ENCODE measurements at places on chromosomes 16 and 17.
A peak's percentile ranks its signal among the peaks of the same experiment; 100 is the strongest.

- DNase-seq: no peak
Observed at GRCh38 chr16:49738832-49739231, 117.1 kb downstream of the ZNF423 start.

- no peak for DNase-seq
Observed at GRCh38 chr16:79062821-79063220, 537.7 kb downstream of the MAF start.

DNA sequence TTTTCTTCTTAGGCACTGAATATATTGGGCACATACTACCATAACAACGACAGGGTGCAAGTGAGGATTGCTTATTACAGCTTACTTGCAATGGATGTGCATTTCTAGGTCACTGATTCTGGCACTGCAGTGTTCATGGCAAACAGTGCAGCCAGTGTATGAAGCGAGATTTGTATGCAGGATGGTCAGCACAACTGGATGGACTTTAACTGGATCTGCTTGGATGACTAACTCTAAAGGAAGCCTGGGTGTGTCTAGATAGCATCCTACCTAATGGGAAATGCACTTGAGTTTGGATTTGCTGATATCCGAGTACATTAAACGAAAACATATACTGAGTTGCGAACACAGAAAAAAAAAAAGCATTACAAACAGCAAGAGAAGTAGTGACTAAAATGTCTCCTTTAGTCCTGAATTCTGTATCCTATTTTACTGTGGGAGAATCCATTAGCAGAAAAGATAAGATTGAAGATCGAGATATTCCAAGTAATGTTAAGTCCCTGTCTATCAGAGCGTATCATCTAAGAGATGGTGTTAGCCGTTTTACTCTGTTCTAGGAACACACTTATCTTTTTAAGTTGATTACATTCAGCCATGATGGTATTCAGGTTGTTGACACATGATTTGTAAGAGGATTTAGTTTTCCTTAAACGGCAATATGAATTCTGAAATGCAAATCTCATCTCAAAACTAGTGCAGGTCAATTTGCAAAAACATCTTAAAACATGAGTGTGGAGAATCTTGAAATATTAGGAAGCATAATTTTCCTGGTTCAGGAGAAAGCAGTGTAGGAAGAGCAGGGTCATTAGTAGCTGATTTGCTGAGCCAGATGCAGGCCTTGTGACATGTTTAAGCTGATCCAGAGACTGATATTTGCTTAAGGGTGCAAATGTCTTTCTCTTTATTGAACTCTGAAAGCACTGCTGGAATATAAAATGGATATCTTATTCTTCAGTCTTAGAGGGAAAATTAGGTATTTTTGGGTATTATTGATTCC, 142.6 kb upstream of the CPHXL start:
- no peak for DNase-seq

DNA sequence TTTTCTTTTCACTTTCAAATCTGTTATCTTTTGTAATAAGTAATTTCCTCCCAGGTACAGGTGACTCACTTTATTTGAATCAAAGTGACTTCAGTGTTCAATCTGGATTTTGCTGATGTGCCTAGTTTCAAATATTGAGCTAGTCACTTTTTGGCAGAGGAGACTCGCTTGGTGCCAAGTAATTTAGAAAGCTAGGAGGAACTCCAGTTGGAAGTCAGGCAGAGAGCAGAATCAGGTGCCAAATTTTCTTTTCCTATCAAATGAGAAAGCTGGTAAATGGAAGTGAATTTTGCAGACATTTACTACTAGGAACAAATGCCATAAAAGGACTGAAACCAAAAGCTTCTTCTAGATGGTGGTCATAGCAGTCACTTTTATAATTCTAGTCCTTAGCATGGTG, 656.0 kb upstream of the KIF2B start:
- no peak for DNase-seq

DNA sequence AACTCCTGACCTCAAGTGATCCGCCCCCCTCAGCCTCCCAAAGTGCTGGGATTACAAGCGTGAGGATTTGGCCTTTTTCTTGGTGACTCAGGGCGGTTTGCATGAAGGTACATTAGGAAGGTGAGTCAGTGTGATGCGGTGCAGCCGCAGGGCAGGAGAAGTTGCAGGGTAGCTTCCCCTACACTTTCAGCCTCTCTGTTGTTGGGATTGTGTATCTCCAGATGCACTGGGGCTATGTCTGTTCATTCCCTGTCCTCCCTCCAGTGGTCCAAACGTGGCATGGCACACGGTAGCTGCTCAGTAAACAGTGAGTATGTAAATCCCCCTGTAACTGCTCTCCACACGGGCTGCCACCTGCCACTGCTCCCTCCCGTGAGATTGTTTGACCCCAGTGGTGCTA, 109.1 kb upstream of the CDC42EP4 start:
- no peak for DNase-seq

DNA sequence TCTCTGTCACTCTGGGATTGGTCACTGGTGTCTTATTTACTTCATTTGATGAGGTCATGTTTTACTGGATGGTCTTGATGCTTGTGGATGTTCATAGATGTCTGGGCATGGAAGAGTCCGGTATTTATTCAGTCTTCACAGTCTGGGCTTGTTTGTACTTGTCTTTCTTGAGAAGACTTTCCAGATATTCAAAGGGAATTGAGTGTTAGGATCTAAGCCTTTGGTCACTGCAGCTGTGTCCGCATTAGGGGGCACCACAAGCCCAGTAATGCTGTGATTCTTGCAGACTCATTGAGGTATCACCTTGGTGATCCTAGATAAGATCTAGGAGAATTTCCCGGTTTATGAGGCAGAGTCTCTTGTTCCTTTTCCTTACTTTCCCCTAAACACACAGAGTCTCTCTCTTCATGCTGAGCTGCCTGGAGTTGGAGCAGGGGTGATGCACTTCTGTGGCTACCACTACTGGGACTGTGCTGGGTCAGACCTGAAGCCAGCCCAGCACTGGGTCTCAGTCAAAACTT, 214.7 kb downstream of the SPECC1 start:
- no peak for DNase-seq

GRCh38 chr17:82287013-82287867, 13.7 kb upstream of the CSNK1D start:
- no peak for DNase-seq

GRCh38 chr17:68906638-68907037, 48.6 kb downstream of the ABCA8 start:
- DNase-seq: no peak

GRCh38 chr17:81380131-81380530, 15.1 kb upstream of the BAHCC1 start:
- DNase-seq: no peak

DNA sequence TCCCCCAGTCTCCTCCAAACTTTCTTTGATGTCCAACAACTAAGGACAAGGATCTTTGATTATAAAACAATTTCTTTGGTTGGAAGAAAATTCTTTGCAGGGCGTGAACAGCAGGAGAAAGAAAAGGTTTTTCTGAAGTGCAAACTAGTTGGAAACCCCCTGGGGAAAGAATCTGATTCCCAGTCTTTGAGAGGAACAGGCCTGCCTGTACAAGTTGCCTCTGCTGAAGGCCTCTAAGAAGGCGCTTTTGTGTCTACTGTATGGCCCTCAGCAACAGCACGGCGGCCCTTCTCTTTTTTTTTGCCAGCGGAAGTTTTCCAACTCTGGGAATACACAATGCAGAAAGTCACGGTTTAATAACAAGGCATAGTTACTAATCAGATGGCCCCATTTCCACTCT, 14.0 kb downstream of the RNF43 start:
- DNase-seq: no peak

DNA sequence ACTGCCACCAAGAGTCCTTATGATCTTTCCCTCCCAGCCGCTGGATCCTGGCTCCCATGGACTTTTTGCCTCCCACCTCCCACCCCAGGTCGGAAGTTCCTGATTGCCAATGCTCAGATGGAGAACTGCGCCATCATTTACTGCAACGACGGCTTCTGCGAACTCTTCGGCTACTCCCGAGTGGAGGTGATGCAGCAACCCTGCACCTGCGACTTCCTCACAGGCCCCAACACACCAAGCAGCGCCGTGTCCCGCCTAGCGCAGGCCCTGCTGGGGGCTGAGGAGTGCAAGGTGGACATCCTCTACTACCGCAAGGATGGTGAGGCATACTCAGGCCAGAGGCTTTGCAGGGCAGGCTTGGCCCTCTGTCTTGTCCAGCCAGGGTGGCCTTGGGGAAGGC, 893 bp downstream of the KCNH6 start:
- DNase-seq: no peak

DNA sequence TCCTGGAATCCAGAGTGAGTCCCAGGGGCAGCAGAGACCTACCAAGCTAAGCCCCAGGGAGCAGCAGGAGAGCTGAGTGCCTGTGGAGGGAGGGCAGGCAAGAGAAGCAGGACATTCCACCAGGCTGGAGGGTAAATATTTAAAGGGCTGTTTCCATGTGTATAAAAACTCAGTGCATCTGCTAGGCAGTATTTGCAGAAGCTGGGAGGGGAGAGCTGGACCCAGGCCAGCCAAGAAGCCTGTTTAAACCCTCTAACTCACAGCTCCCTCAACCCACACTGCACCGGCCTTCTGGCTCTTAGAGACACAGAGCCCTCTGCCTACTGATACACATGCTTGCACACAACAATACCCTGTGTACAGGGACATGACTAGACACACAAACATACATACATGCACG, 22.5 kb upstream of the TMEM132E start:
- no peak for DNase-seq

- no peak for DNase-seq
Observed at GRCh38 chr16:14202697-14203096, 131.6 kb downstream of the MRTFB start.

- no peak for DNase-seq
Observed at GRCh38 chr16:54526087-54526486, 239.5 kb upstream of the IRX3 start.

DNA sequence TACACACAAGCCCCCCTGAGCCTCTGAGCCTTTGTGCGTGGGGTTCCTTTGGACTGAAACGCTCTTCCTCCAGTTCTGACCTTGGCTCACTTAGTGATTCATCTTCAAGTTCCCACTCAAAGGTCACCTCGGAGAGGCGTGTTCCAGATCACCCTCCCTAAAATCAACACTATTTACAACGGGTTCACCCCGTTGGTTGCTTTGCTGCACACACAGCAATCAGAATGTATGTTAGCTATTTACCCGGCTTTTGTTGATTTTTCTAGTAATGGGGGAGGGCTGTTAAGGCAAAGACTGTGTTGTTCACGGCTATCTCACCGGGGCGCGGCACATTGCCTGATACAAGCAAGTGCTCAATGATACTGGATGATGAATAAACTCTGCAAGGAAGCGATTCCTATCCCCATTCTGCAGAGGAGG, 977 bp downstream of the NAGPA start:
- DNase-seq: no peak

DNA sequence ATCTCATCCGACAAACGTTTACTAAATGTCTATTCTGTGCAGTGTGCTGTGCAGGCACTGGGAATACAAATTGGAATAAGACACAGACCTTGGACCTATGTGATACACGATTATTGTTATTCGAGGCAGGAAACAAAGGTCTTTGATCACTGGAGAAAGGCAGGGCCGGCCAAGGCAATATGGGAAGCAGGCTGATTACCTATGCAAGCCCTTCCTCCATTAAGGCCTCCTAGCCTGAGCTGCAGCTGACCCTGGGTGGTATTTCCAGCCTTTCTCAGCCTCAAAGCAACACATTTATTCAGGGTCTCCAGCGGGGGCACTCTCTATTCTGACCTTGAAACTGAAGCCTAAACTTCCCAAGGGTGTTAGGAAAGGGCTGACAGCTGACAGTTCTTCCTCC, 13.4 kb downstream of the ST6GALNAC1 start:
- no peak for DNase-seq

DNA sequence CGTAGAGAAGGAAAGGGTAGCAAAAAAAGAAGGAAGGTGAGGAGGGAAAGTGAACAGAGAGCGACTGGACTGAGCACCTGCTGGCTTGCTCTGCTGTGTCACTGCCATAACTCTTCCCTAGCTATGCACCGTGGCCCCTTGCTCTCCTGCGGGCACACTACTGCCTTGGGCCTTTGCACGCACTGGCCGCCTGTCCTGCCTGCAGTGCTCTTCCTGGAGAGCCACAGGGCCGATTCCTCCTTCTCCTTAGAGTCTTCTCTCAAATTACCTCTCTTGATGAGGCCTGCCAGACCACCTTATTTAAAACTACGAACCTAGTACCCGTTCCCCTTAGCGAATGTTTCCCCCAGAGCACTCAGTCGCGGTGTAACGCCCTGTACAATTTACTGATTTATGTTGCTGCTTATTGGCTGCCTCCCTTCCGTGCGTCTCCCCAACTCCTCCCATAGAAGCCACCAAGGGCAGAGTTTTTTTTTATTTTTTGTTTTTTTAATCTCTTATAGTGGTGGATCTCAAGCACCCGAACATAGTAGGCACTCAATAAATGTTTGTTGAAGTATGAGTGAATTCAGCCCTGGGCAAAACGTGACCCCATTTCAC, 70.3 kb downstream of the RAI1 start:
- peak; percentile 65 for DNase-seq

- DNase-seq: no peak
Observed at GRCh38 chr16:73483934-73484711, 436.2 kb upstream of the ZFHX3 start.

- DNase-seq: no peak
Observed at GRCh38 chr17:76161619-76162266, 20.7 kb upstream of the FOXJ1 start.

- DNase-seq: no peak
Observed at GRCh38 chr17:2985318-2985717, 78.1 kb downstream of the OR1D5 start.

GRCh38 chr17:15951368-15952047, 6.6 kb downstream of the ADORA2B start:
- DNase-seq: no peak

GRCh38 chr17:36928471-36929345, 8.6 kb upstream of the LHX1 start:
- DNase-seq: no peak

GRCh38 chr17:142876-143784, 5.8 kb downstream of the SCGB1C2 start:
- DNase-seq: no peak

GRCh38 chr16:3822366-3823045, 58.0 kb downstream of the CREBBP start:
- no peak for DNase-seq

- no peak for DNase-seq
Observed at GRCh38 chr16:3149193-3149530, 14.3 kb downstream of the ZNF213 start.

GRCh38 chr17:77880711-77881450, 77.6 kb upstream of the TNRC6C start:
- DNase-seq: no peak

DNA sequence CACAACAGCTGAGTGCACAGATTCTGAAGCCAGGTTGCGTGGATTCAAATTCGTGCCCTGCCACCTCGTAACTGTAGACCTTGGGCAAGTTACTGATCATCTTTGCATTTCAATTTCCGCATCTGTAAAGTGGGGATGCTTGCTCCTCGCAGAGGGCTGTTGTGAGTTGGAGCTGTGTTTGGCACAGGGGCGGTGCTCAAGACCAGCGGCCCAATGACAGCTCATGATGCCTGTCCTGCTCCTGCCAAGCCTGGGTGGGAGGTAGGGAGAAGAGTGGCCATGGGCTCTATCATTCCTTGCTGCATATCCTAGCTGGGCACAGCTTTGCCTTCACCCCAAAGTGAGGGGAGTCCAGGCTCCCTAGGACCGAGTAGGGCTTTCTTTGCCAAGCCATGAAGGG, 12.6 kb downstream of the NXPH3 start:
- DNase-seq: no peak

GRCh38 chr16:24538756-24539294, 541 bp upstream of the RBBP6 start:
- DNase-seq: no peak
